NCI-H1417 treated with DMSO at 0.1 percent for 48 hours (cell line): ENCODE measurements at places on chromosomes 3 and 15.

DNA sequence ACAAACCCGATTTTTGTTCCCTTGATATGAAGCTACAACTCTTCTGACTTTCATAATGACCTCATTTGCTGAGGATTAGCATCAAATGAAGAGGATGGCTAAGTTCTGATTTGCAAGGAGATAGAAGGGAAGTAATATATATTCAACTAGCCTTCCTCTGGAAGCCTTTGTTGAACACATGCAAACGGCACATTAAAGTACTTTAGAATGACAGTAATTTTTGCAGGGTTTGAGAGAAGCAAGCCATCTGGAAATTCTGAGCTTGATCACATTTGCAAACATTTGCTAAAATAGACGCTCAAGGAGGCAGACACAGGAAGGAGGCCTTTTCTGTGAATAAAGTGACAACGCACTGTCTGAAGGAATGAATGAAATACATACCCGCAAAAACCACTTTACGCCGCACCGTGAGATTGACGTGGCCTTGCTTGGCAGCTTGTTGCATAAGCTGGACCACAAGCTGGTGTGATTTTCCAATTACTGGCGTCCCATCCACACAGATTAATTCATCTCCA, 657.2 kb downstream of the MAGI1 start:
- DNase-seq = no peak

- no peak for DNase-seq
Measured at GRCh38 chr3:149879872-149880271, 66.9 kb downstream of the RNF13 start.

DNA sequence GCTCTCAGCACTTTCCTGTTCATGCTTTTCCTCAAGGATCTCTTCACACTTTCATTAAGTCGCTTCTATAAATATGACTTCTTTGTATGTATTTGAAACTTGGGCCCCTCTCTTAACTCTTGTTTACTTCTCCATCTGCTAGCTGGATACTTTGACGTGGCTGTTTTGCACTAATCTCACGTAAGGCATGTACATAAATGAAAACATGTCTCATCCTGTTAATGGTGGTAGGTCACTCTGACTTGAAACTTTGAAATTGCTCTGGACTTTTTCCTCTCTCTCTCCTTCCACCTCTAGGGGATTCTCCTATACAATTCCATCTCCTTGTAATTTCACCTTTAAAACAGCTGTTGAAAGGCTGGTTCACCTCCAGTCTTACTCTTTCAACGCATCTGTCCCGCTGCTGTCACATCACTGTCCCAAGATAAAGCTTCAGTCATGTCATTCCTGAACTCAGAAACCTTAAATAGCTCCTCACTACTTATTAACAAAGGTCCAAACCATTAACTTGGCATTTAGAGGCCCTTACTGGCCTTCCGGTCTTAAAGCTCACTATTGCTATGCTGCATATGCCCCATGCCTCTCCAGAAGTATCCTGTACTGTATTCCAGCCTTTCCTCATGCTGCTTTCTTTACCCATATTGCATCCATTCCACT, 1.2 kb downstream of the BLOC1S6 start:
- no peak for DNase-seq

- no peak for DNase-seq
Measured at GRCh38 chr15:28080386-28080785, 18.7 kb downstream of the OCA2 start.

GRCh38 chr3:18499301-18499700, 74.2 kb upstream of the SATB1 start:
- no peak for DNase-seq

GRCh38 chr3:134150476-134150875, 100.2 kb downstream of the RYK start:
- DNase-seq = no peak

GRCh38 chr3:21487520-21487919, 263.5 kb downstream of the ZNF385D start:
- no peak for DNase-seq

- no peak for DNase-seq
Measured at GRCh38 chr15:63006032-63006878, 36.3 kb upstream of the TPM1 start.

DNA sequence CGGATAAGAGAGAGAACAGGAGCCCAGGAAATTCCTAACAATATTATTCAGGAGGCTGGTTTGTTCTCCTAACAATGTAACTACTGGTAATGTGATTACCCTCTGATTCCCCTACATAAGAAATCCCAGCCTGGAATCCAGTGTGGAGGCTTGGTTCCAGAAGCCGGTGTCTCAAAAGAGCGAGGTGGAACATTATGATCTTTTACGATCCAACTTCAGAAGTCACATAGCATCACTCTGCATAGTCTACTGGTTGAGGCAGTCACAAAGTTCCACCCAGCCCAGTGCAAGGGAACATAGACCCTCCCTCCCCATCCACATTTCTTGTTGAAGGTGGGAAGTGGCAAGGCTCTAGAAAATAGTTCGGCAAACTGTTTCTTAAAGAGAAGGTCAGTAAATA, 81.6 kb upstream of the GALNT15 start:
- no peak for DNase-seq

- no peak for DNase-seq
Measured at GRCh38 chr15:76060118-76060989, 569 bp downstream of the TMEM266 start.

DNA sequence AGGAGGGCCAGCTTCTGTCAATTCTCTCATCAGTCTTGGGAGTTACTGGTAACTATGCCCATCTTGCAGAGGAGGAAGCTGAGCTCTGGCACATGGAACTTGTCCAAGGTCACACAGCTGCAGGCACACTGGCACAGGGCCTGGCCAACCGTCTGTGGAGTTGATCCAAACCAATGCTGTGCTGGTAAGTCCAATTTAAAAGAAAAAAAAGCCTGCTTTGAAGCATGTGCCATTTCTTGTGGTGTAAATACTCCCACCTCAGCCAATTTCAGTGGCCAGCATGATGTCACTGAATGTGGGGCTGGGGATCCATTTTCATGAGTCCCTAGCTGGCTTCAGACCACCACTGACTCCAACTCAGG, 83.4 kb downstream of the CHSY1 start:
- no peak for DNase-seq

GRCh38 chr3:189041482-189042090, 130.2 kb upstream of the TPRG1 start:
- DNase-seq = no peak

- DNase-seq = no peak
Measured at GRCh38 chr15:90624278-90624981, 92.7 kb upstream of the BLM start.

GRCh38 chr15:69403594-69403993, 10.6 kb upstream of the KIF23 start:
- DNase-seq = no peak

- no peak for DNase-seq
Measured at GRCh38 chr3:15345608-15346137, 13.3 kb upstream of the SH3BP5 start.

GRCh38 chr3:29677421-29677820, 396.6 kb downstream of the RBMS3 start:
- DNase-seq = no peak

DNA sequence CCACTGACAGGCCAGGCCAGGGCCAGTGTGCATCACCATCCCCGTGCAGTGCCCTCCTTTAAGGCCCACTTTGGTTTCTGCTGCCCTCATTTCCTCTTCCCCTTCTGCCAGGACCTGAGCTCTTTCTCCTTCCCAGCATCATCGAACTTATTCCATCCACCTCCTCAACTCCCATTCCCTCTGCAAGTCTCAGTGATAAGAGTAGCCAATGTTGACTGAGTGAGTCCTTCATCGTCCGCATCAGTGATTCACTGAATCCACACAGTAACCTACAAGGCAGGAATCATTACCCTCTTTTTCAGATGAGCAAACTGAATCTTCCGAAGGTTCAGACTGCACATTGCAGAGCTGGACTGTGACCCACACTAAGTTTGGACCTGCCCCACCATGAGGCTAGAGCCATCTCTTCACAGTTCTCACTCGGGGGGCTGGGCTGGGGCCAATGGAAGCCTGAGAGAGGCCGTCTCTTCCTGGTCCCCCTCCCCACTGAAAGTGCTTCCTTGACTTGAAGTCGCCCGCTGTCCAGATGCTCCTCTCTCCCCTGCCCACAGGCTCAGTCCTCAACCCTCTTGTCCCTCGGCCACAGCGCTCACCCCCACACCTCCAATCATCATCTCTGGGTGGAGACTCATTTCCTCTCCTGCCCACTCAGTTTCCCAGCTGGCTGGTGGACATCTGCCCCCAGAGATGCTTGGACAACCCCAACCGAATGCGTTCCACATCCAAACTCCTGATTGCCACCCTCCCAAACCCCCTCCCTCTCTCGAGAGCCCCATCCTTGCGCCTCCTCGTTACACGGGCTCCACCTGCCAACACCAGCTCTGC, 15.2 kb upstream of the ANPEP start:
- DNase-seq = no peak

- no peak for DNase-seq
Measured at GRCh38 chr15:43872416-43873020, 45.7 kb downstream of the WDR76 start.

- DNase-seq = no peak
Measured at GRCh38 chr15:98760112-98760826, 111.9 kb downstream of the IGF1R start.

DNA sequence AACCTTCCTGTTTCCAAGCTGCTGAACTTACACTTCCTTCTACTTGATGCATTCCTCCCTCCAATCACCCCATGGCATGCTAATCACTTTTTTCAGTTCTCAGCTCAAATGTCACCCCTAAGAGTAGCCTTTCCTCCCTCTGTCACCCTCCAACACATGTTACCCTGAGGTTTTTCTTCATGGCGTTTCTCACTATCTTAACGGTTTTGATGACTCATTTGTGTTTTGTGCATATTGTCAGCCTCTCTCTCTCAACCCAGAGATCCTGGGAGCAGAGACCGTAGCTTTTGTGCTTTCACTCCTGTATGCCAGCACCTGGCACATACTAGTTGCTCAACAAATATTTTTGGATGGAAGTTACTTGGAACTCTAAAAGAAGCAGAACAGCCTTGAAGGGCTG, 24.5 kb downstream of the LRRC3B start:
- no peak for DNase-seq

- no peak for DNase-seq
Measured at GRCh38 chr3:110493438-110494092, 578.1 kb upstream of the NECTIN3 start.

GRCh38 chr3:94787066-94787465, 724.2 kb downstream of the NSUN3 start:
- no peak for DNase-seq

DNA sequence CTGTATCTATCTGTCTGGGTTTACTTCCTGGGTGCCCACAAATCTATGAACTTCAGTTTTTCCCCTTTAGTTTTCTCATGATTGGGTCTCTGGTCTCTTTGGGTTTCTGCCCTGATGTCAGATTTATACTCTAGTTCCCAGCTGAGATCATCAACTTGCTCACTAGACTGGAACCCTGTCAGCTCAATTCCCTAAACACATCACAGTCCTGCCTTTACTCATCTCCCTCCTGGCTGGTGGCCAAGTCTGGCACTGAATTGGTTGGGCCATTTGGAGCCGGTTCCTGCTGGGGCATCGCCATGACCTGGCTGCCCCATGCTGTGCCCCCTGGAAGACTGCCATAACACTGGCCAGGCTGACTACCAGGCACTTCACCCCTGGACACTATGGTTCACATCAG, 345.3 kb downstream of the CHST2 start:
- no peak for DNase-seq

DNA sequence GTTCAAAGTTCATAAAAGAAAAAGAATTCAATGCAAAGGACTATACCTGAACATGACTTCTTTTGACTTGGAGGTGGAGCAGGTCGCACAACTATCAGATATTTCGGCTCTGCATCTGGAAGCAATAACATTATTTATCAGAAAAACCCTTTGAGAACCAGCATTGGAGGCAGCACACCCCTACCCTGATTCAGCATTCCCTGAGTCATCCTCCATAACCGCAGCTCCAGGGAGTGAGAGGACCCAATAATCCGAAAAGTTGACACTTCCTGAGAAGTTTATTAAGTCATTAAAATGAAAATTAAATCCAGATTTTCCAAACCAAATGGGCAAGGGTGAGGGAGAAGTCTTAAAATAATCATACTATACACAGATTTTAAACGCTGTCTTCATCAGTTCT, 90.6 kb downstream of the ABI3BP start:
- DNase-seq = no peak

GRCh38 chr3:136186846-136187245, 9.3 kb downstream of the MSL2 start:
- DNase-seq = no peak

GRCh38 chr3:140708815-140709214, 31.0 kb downstream of the TRIM42 start:
- no peak for DNase-seq

- DNase-seq = no peak
Measured at GRCh38 chr3:3560591-3561311, 238.5 kb upstream of the LRRN1 start.

GRCh38 chr15:29805043-29805707, 17.1 kb downstream of the TJP1 start:
- DNase-seq = no peak

GRCh38 chr15:41987246-41987924, 15.0 kb upstream of the EHD4 start:
- DNase-seq = no peak

- DNase-seq = no peak
Measured at GRCh38 chr15:89021224-89021623, 67.0 kb upstream of the ABHD2 start.

DNA sequence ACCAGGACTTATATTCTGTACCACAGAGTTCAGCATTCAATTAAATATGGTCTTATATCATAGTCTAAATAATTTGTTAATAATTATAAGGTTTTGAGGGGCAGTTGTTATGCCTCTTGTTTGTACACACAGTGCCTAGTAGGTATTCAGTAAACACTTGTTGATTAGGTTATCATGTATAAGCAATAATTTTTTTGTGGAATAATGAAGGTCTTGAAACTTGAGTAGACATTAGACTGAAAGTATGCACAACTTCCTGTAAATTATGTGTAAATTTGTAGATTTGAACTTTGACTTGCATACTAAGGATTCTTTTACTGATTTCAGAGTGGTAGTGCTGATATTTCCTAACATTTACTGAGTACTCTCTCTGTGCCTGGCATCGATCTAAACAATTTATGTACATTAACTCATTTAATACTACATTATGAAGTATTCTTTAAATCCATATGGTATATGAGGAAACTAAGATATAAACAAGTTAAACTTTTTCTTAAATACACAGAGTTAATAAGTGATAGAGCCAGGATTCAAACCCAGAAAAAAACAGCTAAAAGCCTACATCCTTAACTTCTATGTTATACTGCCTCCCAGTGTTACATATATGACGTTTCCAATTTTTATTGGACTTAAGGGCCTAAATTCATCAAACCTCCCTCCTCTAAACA, 65.1 kb downstream of the GLCE start:
- no peak for DNase-seq
